Activated effector memory CD4-positive, alpha-beta T cell treated with Interleukin-2 at 50 U/mL for 16 hours (primary cell): ENCODE measurements at places on chromosomes 4 and X.

- DNase-seq: no peak
These were observed 173.7 kb upstream of the FAT4 start for GRCh38 chr4:125140966-125141495.

GRCh38 chr4:145887241-145887991 lies 51.2 kb downstream of the ZNF827 start:
- DNase-seq: no peak

DNA sequence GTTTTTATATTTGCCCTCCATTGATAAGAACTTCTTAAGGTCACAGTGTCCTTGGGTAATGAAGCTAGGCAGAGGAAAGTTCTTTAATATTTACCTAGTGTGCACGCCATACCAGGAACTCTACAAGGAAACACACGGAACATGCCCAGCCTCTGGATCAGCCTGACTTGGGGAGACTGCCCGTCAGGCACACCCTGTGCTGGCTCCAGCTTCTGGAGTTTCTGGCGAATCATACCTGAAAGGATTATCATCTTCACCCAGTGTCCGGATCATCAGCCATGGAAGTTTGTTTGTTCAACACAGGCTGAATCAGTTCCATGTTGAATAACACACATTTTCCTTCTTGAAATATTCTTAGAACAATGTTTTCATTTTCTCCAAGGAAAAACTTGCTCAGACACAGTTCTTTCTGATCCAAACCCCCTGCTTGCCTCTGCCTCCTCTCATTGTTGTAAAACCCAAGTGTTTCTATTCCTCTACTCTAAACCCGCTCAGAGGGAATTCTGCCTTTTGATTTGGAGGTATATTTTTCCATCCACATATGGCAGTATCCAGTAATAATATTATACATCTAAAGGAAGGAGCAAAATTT lies 176.7 kb downstream of the SHROOM3 start:
- DNase-seq: no peak

GRCh38 chrX:7927259-7928167 lies at the start of gene PNPLA4:
TSS of gene PNPLA4 (minus strand) at chrX:7927413. CDS start at chrX:7926119, 1,294 bp downstream.
- peak; percentile 73 for DNase-seq

GRCh38 chr4:48937033-48937432 lies 30.5 kb upstream of the OCIAD2 start:
- no peak for DNase-seq

- DNase-seq: no peak
These were observed 556.7 kb upstream of the BOD1L1 start for GRCh38 chr4:14184265-14184664.

- no peak for DNase-seq
These were observed 39.0 kb downstream of the PLAC8 start for GRCh38 chr4:83075311-83076095.

- no peak for DNase-seq
These were observed 222.6 kb upstream of the PCDH18 start for GRCh38 chr4:137754652-137755471.

- no peak for DNase-seq
These were observed 33.3 kb downstream of the ARX start for GRCh38 chrX:24982306-24982965.

GRCh38 chrX:136189222-136189621 lies 41.9 kb downstream of the FHL1 start:
- DNase-seq: no peak

- DNase-seq: no peak
These were observed 155.5 kb downstream of the EMCN start for GRCh38 chr4:100362366-100362765.

- no peak for DNase-seq
These were observed 21.3 kb downstream of the DMD start for GRCh38 chrX:33190016-33190415.

DNA sequence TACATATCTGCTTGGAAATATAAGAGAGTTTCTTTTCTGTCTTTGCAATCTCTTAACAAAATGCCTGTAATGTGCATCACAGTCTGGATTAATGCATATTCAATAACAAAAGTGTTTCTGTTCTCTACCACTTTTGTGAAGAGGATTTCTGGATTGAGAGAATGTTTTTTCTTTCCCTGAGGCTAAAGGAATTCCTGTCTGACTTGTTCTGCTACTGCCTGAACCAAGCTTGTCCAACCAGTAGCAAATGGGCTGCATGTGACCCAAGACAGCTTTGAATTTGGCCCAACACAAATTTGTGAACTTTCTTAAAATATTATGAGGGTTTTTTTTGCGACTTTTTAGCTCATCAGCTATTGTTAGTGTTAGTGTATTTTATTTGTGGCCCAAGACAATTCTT lies 1133.9 kb downstream of the SH3BGRL start:
- DNase-seq: no peak

DNA sequence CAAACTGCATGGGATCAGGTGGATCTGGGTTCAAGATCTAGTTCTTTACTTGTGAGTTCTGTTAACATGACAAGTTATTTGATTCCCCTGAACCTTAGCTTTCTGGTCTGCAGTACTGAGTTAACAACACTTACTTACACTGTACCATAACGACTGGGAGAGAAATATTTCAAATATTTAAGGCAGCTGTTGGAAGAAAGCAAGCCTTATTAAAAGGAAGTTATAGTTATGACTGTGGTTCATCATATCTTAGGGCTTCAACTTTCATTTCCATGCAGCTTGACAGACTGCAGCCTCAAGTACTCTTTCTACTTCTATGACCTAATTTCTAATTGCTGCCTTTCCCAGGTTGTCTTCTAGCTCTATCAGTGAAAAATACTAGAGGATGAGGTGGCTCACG lies 40.0 kb upstream of the PDGFRA start:
- no peak for DNase-seq

GRCh38 chrX:14386981-14387380 lies 142.4 kb upstream of the GLRA2 start:
- DNase-seq: no peak

- DNase-seq: no peak
These were observed 1541.0 kb downstream of the PCDH7 start for GRCh38 chr4:32261196-32261595.

DNA sequence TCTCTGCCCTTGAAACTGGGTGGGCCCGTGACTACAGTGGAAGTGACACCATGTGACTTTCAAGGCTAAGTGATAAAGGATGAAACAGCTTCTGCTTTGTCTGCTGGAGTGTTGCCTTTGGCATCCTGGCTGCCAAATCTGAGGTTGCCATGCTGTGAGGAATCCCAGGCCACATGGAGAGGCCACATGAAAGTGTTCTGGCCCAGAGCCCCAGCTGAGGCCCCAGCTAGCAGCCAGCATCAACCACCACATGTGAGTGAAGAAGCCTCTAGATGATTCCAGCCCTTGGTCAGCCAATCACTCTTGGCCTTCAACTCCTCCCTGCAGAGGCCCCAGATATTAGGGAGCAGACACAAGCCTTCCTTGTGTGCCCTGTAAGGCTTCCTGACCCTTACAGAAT lies 94.4 kb upstream of the BCOR start:
- DNase-seq: no peak

GRCh38 chrX:49846522-49846921 lies 17.4 kb downstream of the PAGE4 start:
- DNase-seq: no peak

DNA sequence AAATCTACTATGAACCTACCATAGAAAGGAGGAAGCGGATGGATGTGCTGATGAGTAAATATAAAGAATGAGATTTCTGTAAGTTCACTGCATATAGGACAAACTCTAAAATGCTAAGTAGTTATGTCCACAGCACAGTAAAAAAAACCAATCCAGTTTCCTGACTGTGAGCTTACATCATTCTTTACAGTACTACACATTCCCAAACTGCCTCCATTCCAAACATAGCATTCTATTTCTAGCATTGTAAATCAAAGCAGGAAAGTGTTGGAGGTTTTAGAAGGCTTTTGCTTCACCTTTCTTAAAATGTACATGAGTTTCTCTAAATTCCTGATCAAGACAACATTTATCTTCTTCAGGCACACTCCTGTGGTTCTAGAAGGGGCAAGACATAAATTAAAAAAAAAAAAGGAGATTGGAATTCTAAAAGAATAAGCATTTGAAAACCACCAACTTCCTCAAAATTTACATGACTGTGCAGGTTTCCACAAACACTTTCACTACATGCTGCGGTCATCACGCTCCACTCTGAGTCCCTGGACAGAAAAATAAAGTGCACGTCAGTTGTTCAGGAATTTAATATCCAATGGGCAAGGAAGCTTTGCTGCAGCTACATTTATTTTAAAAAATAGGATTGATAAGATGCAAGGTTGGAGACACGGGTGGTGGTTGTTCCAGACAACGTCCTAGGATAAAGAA lies 297.6 kb upstream of the STS start:
- no peak for DNase-seq

DNA sequence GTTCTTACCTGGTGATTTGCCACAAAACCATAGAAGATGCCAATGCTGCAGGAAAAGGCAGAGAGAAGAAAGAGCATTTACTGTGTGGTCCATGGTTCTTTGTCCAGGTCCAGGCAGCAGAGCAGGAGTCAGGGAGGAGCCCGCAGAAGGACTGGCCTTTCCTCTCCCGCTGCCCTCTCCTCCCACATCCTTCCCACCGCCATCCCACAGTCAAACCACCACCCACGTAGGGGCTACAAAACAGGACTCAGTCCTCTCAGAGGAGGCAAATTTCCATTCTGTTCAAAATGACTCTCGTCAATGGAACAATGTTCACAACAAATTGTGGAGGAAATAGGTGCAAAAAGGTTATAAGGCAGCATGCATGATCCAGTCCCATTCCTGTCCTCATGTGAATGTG lies 58.6 kb downstream of the PROM1 start:
- DNase-seq: no peak

DNA sequence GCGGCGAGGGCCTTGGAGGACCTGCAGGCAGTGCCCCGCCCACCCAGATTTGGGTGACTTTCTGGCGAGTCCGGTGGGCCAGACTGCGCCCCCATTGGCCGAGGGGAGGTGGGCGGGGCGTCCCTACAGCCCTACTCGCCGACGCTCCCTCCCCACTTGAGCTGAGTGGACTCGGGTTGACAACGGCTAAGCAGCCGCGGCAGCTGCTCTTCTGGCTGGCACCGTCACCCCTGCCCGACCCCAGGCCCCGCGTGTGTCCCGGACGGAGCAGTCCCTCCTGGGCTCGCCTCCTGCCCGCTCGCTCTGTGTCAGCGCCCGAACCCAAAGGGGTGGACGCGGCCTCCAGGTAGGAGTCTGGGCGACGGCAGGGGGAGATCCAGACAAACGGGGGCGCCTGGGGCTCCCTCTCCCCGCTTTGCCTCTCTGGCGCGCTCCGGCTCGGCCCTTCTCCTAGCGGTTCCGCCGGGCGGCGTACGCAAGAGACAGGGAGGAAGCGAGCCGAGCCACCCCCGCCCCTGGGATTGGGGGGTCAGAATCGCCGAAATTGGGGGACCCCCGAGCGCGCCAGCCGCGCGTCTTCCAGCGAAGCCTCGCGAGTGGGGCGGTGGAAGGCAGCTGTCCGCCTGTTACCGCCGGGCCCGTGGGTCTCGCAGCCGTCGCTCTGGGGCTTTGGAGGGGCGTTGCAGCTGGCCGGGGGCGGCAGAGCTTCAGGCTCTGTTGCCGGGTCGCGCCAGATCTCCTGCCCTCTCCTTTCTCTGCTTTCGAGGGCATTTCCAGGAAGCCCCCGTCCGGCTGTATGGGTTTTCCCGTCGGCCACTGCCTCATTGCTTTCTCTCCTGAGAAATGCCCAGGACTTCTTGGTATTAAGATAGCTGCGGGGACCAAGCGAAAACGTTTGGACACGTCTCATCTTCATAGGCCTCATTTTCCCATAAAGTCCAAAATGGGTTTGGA lies 46.3 kb downstream of the STARD8 start:
- DNase-seq: no peak
